IMR-90 (cell line): ENCODE measurements at places on chromosomes 11 and 22.

- no peaks in the 10 kb centered on the region for H3K4me1 ChIP-seq
- H3K27ac ChIP-seq = no peak overlapping the region
- no peak overlapping the region for H3K4me3 ChIP-seq
- no peaks in the 10 kb centered on the region for H3K36me3 ChIP-seq
These were observed 11.7 kb upstream of the ASPHD2 start for GRCh38 chr22:26417406-26417805.

- no peak overlapping the region for H3K4me3 ChIP-seq
- peaks cover 1% of the 10 kb centered on the region for H3K4me1 ChIP-seq
- H3K36me3 ChIP-seq = no peaks in the 10 kb centered on the region
- DNase-seq = peak; percentile 74
These were observed 7.2 kb downstream of the FLI1 start for GRCh38 chr11:128701086-128701485.

DNA sequence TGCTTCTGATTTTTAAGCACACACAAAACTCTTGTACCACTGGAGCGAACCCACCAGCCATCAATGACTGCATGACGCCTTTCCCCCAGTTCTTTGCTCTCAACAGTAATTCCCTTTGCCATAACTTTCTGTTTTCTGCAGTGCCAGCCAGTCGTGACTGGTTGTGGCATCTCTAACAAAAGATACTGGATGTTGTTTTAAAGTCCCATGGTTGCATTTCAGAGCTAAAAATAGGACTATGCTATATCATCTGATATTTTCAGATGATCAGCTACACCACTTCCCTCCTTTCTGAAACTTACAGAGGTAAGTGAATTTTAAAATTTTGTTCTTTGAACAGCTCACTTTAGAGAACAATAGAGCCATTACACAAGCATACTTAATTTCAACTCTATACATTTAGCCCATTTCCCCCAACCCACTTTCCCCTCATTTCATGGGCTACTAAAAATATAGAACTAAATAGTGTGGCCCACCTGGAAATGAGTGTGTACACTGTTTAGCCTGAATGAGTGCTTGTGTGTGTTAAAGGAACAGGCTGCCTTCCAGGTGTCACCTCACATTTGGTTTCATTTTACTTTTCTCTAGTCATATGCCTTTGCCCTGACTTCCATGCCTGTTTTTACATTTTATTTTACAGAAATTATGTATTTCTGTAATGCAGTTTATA is 136.9 kb upstream of the ZC3H12C start:
- no peaks in the 10 kb centered on the region for H3K27me3 ChIP-seq
- H3K36me3 ChIP-seq = no peaks in the 10 kb centered on the region
- H3K27ac ChIP-seq = no peak overlapping the region
- H3K4me1 ChIP-seq = no peaks in the 10 kb centered on the region

DNA sequence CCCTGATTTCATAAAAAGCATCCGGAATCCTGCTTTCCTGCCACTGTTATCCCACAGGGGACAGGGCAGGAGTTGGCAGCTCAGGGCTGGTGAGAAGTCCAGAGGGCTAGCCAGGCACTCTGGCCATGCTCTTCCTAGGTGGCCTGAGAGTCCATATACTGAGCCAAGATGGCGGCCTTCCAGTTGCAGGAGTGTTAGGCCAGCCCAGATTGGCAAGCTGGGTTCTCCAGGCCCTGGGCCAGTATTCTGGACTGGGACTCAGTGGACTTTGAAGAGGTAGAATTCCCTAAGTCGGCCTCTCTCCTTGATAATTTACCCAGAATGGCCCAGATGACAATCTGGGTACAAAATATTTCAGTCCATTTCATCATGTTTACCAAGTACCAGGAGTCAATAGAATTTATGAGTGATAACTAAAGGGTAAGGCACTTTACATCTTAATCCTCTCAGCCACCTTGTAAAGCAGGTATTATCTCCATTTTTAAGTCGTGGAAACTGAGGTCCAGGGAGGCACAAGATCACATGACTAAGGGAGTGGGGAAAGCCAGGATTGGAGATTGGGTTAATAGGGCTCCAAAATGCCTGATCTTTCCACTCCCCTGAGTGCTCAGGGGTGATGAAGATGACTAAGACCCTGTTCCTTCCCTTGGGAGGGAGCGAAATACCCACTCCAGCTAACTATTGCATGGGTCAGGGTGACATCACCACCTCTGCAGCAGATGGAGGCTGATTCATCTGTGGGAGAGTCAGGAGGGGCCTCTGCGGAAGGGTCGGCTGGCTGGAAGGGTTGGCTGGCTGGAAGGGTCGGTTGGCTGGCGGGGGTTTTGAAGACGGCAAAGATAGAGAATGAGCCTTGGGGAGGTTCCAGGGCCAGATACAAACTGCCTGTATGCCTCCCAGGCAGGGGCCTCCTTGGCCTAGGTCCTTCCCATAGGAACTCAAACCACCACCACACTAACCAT is 1.2 kb upstream of the MICALL1 start:
- H3K36me3 ChIP-seq = no peaks in the 10 kb centered on the region
- H3K27ac ChIP-seq = peak overlapping the region; percentile 87
- peaks cover 24% of the 10 kb centered on the region for H3K4me1 ChIP-seq
- H3K27me3 ChIP-seq = no peaks in the 10 kb centered on the region
- peak overlapping the region; percentile 97; the same call in 1 of the 2 replicates for H3K4me3 ChIP-seq

DNA sequence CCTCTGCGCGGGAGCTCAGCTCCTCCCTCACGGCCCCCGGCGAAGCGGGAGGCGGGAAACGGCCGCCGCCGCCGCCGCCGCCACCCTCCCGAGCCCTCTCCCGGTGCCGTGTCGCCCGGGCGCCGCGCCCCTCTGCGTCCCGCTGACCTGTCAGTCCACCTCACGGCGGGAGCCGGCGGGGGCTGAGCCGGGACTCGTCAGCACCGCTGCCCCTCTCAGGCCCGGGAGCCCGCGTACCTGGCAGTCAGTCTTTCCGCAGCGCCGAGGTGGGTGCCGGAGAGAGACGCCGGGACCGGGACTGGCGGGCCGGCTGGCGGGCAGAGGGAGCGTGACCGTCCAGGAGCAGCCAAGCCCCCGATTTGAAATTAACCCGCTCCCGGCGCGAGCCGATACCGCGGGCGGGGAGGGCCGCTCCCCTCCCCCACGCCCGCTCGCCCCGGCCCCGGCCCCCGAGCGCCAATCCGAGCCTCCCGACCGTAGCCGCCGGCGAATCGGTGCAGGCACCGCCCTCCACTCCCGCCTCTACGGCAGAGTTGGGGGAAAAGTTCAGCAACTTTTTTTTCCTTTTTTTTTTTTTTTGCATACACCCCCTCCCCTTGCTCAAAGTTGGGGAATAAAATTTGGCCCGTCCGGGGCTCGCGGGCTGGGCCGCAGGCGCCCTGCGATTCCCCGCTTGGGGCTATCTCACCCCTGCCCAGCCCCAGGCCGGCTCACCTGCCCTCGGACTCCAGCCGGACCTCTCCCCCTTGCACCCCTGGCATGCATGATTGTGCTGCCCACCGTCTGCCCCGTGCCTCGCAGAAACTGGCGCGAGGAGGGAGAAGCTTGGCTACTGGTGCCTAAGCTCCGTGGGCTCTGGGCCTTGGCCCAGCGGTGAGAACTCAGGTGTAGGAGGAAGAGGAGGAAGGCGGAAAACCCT is 774 bp upstream of the E2F8 start:
- H3K4me3 ChIP-seq = peak overlapping the region; percentile 47
- no peaks in the 10 kb centered on the region for H3K4me1 ChIP-seq
- no peak overlapping the region; the same call in 1 of the 2 replicates for H3K27ac ChIP-seq
- H3K36me3 ChIP-seq = no peaks in the 10 kb centered on the region

DNA sequence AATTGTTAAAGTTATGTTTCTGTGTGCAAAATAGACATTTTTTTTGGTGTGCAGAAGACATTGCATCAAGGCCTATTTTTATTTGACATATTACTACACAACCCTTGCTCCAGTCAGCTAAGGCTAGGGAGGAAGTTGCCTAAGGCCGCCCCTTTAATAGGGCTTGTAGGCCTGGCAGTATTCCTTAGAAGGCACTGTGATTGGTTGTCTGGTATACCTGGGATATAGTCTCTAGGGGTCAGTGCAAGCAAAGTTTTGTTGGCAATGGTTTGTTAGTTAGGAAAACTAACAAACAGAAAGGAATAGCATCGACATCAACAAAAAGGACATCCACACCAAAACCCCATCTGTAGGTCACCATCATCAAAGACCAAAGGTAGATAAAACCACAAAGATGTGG is 16.9 kb downstream of the CCDC15 start:
- no peaks in the 10 kb centered on the region for H3K27me3 ChIP-seq
- DNase-seq = peak; percentile 35
- no peaks in the 10 kb centered on the region for H3K4me1 ChIP-seq

DNA sequence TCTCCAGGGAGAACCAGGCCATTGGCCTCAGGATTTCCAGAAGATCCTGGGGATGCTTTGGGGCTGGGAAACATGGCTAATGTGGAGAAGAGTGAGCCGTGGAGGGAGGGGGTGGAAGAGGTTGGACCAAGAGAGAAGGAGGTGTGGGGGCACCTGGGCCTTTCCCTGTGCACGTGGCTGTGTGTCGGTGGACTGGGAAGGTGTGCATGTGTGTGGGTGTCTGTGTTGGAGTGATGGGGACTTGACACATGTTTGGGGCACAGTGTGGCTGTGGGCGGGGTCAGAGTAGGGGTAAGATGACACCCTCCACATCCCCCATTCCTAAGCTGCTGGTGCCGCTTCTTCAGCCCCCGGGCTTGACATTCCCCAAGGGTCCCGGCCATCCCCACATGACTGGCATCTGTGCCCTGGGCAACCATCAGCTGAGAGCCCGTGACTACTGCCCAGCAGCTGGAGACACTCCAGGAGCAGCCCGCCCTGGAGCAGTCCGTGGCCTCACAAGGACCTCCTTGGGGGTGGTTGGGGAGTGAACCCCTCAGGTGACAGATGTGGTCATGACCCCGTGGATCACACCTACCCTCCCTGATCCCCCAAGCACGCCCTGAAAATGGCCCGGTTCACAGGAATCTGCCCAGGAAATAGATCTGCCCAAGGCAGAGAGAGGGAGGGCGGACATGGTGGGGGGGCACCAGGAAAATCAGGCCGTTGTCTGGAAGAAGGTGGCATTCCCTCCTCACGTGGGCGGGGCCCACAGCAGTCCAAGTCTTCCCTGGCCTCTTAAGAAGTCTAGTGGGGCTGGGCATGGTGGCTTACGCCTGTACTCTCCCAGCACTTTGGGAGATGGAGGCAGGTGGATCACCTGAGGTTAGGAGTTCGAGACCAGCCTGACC is 34.8 kb upstream of the SOX10 start:
- no peak for DNase-seq
- no peaks in the 10 kb centered on the region for H3K36me3 ChIP-seq
- H3K4me3 ChIP-seq = no peak overlapping the region
- peaks cover 2% of the 10 kb centered on the region for H3K27me3 ChIP-seq

DNA sequence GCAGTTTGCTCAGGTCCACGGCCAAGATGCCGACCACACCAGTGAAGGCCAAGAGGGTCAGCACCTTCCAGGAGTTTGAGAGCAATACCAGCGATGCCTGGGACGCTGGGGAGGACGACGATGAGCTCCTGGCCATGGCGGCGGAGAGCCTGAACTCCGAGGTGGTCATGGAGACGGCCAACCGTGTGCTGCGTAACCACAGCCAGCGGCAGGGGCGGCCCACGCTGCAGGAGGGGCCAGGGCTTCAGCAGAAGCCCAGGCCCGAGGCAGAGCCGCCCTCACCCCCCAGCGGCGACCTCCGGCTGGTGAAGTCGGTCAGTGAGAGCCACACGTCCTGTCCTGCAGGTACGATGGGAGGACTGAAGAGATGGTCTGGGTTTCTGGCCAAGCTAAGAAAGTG is 31.0 kb downstream of the TBC1D22A start:
- H3K27me3 ChIP-seq = no peaks in the 10 kb centered on the region
- H3K4me1 ChIP-seq = peaks cover 9% of the 10 kb centered on the region
- no peak overlapping the region for H3K27ac ChIP-seq
- no peak for DNase-seq
- H3K4me3 ChIP-seq = no peak overlapping the region
- peaks cover 29% of the 10 kb centered on the region for H3K36me3 ChIP-seq

GRCh38 chr11:86511086-86511551 is 136.4 kb downstream of the CCDC81 start:
- H3K27me3 ChIP-seq = no peaks in the 10 kb centered on the region
- H3K36me3 ChIP-seq = no peaks in the 10 kb centered on the region
- DNase-seq = peak; percentile 79
- H3K4me3 ChIP-seq = no peak overlapping the region
- H3K27ac ChIP-seq = no peak overlapping the region
- H3K4me1 ChIP-seq = peaks cover 7% of the 10 kb centered on the region

GRCh38 chr11:36108881-36109589 is 165.2 kb downstream of the LDLRAD3 start:
- no peaks in the 10 kb centered on the region for H3K4me1 ChIP-seq
- no peak overlapping the region for H3K27ac ChIP-seq
- H3K27me3 ChIP-seq = no peaks in the 10 kb centered on the region
- no peak overlapping the region for H3K4me3 ChIP-seq
- DNase-seq = no peak

- peaks cover 25% of the 10 kb centered on the region for H3K4me1 ChIP-seq
- H3K36me3 ChIP-seq = peaks cover 62% of the 10 kb centered on the region
- H3K27me3 ChIP-seq = no peaks in the 10 kb centered on the region
- H3K27ac ChIP-seq = peak overlapping the region; percentile 88
- peak; percentile 68 for DNase-seq
These were observed 314 bp downstream of the RIC8A start for GRCh38 chr11:207863-208180.
